D721Med (cell line): ENCODE measurements at places on chromosomes 6 and 20.

- no peak for DNase-seq
Observed at GRCh38 chr6:37783025-37783855, 36.3 kb upstream of the ZFAND3 start.

- DNase-seq = no peak
Observed at GRCh38 chr20:56631318-56631989, 2.3 kb downstream of the TFAP2C start.

DNA sequence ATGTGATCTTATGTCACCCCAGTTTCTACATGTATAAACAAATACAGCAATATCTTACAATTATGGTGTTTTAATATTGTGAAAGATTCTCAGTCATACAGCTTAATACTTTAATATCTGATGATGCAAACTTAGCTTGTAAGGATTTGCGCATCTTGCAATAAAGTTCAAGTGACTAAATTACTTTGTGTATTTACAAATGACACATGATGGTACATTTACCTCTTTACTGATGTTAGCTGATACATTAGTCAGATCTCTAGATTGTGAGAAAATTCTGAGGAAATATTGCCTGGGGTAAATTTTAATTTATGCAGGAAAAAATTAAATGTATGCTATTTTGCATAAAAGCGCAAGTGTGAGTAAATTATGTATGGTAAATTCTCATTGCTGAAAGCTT lies 418.8 kb upstream of the MMS22L start:
- DNase-seq = no peak

DNA sequence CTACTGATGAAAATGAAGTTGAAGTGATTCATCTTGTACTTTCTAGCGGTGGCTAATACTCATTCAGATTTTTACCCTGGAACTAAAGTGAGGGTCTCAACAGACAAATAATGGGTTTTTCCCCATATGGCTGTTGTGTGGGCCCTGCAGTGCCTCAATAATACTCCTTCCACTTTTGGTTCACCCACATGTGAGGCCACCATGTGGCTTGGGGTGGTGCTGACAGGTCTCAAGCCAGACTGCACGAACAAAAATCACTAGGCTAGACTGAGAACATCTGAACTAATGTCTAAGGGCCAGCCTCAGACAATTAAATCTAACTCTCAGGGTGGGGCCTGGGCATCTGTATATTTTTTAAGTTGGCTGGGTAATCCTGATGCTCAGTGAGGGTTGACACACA lies 7.9 kb upstream of the COL12A1 start:
- no peak for DNase-seq

- DNase-seq = no peak
Observed at GRCh38 chr6:87806635-87807034, 104.6 kb upstream of the AKIRIN2 start.

DNA sequence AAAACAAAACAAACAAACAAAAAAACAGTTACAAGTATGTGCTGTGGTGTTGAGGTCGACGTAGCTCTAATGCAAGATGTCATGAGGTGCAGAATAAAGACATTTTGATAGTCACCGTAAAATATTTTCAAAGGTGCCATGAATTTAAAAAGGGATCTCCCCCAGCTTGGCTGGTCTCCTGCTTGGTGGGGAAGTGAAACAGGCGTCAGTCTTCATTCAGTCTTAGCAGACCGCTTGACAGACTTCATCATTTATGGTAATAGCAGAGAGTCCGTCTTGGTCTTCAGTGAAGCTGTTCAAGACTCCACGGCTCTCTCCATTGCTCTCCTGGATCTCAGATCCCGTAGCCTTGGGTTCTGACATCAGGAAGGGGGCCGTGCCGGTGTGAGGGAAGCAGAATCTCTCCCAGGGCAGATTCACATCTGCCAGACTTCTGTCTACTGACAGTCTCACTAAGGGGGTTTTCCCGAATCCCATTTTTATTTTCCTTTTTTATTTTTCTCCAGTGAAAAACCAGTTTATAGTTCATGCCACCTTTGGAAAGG lies 1.6 kb downstream of the SLC24A3 start:
- no peak for DNase-seq

GRCh38 chr6:98627129-98627775 lies 207.1 kb upstream of the POU3F2 start:
- DNase-seq = no peak

- no peak for DNase-seq
Observed at GRCh38 chr6:34663831-34664255, 32.7 kb downstream of the ILRUN start.

- no peak for DNase-seq
Observed at GRCh38 chr6:11738661-11739375, 39.8 kb downstream of the ADTRP start.

GRCh38 chr6:9628819-9629218 lies 786.1 kb downstream of the TFAP2A start:
- DNase-seq = no peak
